Activated T-helper 17 cell treated with anti-CD3 and anti-CD28 coated beads, Interleukin-2, amount 50 U/mL, for 72 hours (primary cell): ENCODE measurements at places on chromosomes 3 and 15.

DNA sequence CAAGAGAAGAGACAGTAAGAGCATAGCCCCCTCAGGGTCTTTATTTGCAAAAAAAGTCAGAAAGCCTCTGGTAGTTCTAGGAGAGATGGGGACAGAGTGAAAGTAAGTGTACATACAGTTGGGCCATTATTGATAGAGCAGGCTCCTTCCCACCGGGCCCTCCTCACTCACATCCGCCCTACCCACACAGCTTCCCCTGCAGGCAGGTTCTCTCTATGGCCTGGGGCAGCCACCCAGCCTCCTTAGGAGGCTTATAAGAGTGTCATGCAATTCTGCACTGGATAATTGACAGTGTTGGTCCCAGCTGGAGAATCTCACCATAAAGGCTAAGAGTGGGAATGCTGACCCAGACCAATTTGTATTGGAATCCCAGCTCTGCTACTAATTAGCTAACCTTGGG, 49.5 kb downstream of the SLC30A4 start:
- no peak for ATAC-seq

- ATAC-seq: no peak
Observed at GRCh38 chr3:62905331-62905730, 30.1 kb upstream of the CADPS start.

DNA sequence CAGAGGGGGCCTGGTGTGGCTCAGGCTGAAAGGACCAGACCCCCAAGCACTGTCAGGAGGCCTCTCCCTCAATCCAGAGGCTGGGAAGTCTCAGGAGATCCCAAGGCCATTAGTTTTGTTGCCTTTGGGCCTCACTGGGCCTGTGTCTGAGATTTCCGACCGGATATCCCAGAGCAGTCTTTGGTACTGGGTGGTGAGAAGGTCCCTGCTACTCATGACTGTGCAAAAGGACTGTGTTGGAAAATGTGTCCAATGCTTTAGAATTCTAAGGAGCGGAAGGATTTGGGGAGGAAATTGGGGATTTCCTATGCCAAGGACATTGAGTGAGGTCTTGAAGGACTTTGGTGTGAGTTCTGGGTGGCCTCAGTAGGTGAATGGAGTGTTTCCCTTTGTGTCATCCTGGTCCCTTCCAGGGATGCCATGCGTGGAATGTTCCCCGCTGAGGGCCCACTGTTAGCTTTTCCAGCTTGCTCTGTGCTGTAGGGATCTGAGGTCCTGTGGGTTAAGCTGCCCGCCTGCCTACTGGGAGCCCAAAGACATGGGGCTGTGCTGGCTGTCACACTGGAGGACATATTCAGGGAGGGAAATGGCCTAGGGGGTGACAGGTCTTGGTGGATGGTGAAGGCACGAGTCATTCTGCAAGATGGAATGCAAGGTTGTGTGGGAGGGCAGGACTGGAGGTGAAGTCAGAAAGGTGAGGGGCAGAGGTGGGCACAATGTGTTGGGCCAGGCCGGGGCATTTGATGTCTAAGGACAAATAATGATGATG, 16.4 kb downstream of the SMAD6 start:
- no peak for ATAC-seq

DNA sequence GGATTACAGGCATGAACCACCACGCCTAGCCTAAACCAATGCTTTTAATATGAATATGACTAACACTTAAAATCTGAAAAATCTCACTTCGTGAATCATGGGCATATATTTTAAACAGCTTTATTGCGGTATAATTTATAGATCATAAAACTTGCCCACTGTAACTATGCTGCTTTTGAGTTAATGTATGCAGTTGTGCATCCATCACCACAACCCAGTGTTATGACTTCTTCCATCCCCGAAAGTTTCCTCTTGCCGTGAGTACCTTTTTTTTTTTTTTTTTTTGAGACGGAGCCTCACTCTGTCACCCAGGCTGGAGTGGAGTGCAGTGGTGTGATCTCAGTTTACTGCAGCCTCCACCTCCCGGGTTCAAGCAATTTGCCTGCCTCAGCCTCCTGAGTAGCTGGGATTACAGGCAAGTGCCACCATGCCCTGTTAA, 7.1 kb downstream of the KAT2B start:
- peak; percentile 61 for ATAC-seq

DNA sequence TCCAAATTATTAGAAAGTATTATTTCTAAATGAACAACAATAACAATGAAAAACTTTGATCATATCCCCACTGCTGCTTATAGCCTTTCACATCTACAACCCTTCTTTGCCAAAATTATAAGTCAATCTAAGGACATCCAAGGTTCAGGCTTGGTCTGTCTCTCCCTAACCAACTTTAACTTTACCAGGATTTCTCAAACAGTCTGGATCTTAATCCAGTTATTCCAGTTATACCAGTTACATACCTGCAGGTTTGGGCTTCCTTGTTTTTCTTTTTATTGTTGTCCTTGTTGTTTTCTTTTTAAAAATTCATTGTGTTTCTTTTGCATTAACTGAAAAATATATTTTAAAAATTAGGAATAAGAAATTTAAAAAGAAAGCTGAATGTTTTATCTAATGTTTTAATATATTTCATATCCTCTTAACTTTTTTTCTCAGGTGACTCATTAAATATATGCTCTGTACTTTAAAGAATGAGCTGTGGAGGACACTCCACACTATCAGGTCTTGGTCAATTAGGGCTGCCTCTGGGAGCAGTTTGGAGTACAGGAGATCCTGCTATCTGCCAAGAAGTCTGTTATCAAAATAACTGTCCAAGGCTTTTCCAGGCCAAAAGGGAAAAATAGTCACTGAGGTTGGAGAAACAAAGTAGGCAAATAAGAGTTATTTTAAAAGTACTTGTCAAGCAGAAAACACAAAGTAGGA, 421.4 kb downstream of the EPHA6 start:
- ATAC-seq: no peak
